SJCRH30 (cell line): ENCODE measurements at places on chromosomes 13 and 19.

DNA sequence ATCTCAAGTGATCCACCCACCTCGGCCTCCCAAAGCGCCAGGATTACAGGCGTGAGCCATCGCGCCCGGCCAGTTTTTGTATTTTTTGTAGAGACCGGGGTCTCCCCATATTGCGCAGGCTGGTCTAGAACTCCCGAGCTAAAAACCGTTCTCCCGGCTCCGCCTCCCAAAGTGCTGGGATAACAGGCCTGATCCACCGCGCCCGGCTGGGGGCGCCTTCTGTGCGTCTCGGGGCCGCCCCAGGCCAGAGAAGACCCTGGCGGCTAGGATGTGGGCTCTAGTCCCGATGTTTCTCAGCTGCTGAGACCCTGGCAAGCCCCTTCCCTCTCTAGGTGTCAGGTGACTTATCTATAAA, 3.6 kb downstream of the ARHGAP45 start:
- no peak for DNase-seq

DNA sequence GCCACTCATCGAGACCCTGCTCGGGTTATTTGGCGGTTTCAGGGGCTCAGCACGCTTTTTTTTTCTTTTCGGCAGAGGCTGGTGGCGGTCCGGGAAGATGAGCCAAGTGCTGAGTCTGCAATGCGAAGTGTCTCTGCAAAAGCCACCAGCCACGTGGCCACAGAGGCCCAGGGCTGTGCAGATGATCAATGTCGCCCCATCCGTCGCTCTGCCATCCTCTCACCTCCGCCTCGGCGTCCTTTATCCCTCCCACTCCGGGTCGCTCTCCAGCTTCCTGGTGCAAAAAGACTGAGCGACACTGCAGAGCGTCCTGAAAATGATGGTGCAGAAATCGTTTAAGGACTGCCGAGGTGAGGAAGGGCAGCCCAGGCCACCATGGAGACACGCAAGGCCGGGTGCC, 55.0 kb downstream of the TINCR start:
- DNase-seq, result no peak

GRCh38 chr13:103213152-103213551, 146.9 kb upstream of the SLC10A2 start:
- DNase-seq, result no peak

DNA sequence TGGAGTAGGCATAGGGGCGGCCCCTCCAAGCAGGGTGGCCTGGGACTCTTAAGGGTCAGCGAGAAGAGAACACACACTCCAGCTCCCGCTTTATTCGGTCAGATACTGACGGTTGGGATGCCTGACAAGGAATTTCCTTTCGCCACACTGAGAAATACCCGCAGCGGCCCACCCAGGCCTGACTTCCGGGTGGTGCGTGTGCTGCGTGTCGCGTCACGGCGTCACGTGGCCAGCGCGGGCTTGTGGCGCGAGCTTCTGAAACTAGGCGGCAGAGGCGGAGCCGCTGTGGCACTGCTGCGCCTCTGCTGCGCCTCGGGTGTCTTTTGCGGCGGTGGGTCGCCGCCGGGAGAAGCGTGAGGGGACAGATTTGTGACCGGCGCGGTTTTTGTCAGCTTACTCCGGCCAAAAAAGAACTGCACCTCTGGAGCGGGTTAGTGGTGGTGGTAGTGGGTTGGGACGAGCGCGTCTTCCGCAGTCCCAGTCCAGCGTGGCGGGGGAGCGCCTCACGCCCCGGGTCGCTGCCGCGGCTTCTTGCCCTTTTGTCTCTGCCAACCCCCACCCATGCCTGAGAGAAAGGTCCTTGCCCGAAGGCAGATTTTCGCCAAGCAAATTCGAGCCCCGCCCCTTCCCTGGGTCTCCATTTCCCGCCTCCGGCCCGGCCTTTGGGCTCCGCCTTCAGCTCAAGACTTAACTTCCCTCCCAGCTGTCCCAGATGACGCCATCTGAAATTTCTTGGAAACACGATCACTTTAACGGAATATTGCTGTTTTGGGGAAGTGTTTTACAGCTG, at the start of the genes BRCA2 and ZAR1L:
Gene BRCA2, plus strand, starts transcription at position 271 of the 790 bp plus-strand sequence. CDS start 953 bp downstream, outside the sequence.
Gene ZAR1L, minus strand, starts transcription at position 126 of the 790 bp plus-strand sequence. CDS start 3,438 bp downstream, outside the sequence.
- DNase-seq, result peak; percentile 99

- no peak for DNase-seq
Measured at GRCh38 chr19:54137699-54138488, at the start of gene CNOT3. CNOT3 (plus strand) TSS chr19:54137762; CDS start chr19:54142979, 5,217 bp downstream.

- DNase-seq, result no peak
Measured at GRCh38 chr13:89279374-89279773, 1608.2 kb downstream of the SLITRK5 start.

- no peak for DNase-seq
Measured at GRCh38 chr19:38470788-38471480, 37.4 kb downstream of the RYR1 start.

DNA sequence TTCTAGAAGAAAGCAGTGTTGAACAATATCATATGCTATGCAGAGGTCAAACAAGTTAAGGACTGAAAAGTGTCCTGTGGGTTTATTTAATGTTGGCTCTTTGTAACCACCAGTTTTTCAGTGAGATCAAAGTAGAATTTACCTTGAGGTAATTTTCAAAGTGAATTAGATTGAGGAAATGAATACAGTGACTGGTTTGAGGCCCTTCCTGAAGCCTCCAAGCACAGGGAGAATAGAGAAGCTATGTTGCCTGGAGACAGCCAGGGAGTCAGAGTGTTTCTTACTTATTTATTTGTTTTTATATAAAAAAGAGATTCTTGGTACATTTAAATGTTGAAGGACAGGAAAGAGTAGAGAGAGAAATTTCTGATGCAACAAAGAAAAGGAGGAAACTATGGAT, 954.3 kb upstream of the SPRY2 start:
- DNase-seq, result no peak

- DNase-seq, result no peak
Measured at GRCh38 chr19:17669419-17669818, 18.7 kb downstream of the UNC13A start.

GRCh38 chr13:88107570-88107969, 436.4 kb downstream of the SLITRK5 start:
- DNase-seq, result no peak
